NCI-H1694 (cell line): ENCODE measurements at places on chromosomes 5 and 9.
A peak's percentile ranks its signal among the peaks of the same experiment; 100 is the strongest.

DNA sequence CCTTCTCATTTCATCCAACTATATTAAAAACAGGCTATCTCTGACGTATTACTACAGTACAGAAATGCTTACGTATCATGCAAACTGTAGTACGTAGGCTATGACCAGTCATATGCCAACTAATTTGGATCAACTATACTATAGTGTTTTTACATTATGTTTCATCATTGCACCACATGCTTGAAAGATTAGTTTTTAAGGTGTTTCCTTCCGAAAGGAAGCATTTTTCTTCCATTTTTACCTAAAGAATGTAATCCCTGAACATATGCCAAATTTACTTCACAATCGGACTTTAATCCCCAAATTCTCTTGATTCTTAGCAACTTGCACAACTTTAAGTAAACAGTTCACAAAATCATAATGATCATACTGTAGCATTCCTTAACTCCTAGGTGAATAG is 153.9 kb downstream of the BNC2 start:
- no peak for DNase-seq

- DNase-seq: no peak
Measured at GRCh38 chr9:5425006-5425628, 12.6 kb downstream of the PLGRKT start.

DNA sequence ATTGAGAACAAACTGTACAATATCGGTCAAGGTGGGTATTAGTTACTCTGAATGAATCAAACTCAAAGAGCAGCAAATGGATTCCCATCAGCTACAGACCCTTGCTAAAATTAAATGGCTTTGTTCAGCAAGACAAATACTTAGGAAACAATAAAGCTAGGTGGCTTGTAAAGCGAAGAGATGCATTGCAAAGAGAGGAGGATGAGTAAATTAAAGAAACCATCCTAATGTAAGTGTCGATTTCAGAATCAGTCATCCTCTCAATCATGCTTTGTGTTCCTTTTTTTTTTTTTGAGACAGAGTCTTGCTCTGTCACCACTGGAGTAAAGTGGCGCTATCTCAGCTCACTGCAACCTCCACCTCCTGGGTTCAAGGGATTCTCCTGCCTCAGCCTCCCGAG is 359.2 kb upstream of the ZNF462 start:
- no peak for DNase-seq

DNA sequence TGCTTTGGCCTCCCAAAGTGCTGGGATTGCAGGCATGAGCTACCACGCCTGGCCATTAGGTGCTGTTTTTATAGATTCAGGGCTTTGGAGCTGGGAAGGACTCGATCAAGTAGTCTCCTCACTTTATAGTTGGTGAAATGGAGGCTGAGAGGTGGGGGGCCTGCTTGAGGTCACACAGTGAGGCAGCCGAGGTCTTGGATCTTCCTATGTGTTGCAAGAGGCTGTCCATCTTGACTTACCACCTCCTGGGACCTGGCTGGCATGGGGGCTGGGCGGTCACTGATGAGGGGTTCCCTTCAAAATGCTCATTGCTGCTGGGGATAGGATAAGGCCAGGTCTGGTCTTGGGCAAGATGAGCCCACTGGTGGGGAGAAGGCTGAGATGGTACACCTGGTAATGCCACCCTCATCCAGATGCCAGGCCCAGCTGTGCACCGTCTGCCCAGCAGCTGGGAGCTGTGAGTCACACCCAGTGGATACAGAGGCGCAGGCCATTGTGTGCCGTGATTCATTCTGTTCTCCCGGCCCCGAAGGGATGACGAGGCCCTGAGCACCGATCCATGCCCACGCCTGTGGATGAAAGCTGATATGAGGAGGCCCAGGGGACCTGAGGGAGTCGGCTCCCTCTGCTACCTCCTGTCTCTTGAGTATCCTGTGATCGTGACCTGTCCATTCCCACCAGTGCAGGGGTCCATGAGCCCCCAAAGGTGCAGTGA is 10.5 kb upstream of the NDST1 start:
- no peak for DNase-seq

DNA sequence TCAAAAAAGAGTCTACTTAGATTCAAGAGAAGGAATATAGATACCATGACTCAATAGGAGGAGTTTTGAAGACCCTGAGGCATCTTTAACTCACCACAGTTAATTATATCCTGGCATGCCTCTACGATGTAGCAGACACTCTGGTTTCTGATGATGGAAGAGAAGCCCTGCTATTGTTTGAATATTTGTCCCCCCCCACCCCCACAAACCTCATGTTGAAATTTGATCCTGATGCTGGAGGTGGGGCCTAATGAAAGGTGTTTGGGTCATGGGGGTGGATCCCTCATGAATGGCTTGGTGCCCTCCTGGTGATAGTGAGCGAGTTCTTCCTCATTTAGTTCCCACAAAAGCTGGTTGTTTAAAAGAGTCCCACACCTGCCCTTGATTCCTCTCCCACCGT is 147.9 kb upstream of the TBCA start:
- DNase-seq: no peak

- DNase-seq: no peak
Measured at GRCh38 chr5:13529300-13529699, 415.2 kb downstream of the DNAH5 start.

DNA sequence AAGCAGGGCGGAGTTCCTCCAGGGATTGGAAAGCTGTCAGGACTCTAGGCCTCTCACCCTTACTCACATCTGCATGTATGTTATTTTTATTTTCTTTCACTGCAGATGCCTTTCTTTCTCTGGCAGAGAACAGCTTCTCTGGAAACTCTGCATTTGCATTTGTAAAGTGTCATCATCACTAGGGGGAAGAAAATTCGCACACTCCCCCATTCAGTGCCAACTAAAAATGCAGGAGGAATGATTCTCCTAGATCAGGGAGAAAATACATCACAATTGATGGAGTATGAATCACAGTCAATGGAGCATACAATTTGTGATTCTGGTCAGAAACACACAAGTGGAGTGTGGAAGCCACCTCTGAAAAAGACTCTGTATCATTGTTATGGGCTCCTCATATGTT is 351.4 kb upstream of the FTMT start:
- DNase-seq: no peak

DNA sequence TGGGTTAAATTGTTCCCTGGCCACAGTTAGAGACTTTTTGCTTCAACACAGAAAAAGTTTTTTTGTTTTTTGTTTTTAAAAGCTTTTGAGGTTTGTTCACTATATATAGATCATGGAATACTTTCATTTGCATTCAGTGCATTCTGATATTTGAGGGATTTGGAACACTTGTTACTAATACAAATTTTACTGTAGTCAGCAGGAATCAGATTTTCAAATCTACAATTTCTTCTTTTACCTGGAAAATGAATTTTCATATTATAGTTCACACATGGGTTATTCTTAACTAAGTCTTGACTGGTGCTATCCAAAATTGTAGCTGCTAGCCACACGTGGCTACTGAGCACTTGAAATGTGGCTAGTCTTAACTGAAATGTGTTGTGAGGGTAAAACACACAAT is 142.0 kb downstream of the RMI1 start:
- no peak for DNase-seq

DNA sequence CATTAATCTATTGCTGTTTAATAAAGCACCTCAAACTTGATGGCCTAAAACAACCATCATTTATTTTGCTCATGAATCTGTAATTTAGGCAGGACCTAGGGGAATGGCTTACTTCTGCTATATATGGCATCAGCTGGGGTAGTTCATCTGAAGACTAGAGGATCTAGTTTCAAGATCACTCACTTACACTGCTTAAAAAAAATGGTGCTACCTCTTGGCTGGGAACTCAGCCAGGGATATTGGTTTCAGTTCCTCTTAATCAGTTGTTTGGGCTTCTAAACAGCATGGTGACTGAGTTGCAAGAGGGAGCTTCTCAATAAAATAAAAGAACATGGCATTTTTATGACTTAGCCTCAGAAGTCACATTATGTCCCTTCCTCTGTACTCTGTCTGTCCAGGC is 142.0 kb downstream of the FAM114A2 start:
- DNase-seq: peak; percentile 21

DNA sequence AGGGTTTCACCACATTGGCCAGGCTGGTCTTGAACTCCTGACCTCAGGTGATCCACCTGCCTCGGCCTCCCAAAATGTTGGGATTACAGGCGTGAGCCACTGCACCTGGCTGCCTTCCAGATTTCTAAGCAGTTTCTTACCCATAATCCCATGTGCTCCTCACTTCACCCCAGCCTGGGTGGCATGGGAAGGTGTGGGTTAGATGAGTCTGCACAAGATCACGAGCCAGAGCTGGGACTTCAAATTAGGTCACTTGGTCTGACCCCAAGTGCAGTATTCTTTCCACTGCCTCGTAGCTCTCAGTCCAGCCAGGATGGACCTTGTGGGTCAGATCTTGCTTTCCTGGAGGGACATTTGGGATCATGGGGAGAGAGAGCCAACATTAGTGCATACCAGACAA is 37.5 kb upstream of the STRBP start:
- DNase-seq: no peak

DNA sequence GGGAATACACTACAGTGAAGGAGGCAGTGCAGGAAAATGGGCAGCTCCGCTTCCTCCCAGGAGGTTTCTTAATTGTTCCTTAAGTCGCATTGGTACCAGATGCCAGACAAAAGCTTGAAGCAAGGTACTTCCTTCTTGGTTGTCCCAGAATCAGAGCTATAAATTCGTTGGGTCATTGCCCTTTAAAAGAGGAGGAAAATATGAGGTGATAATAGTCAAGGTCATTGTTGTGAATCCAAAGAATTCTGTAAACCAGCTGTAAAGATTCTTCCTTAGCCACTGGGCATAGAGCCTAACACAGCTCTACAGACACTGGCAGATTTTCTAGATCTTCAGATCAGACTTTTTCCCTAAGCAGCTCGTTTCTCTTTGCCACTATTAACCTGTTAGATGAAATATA is 444.1 kb upstream of the TLE4 start:
- no peak for DNase-seq

- no peak for DNase-seq
Measured at GRCh38 chr9:78985084-78985738, 586.6 kb upstream of the TLE4 start.

DNA sequence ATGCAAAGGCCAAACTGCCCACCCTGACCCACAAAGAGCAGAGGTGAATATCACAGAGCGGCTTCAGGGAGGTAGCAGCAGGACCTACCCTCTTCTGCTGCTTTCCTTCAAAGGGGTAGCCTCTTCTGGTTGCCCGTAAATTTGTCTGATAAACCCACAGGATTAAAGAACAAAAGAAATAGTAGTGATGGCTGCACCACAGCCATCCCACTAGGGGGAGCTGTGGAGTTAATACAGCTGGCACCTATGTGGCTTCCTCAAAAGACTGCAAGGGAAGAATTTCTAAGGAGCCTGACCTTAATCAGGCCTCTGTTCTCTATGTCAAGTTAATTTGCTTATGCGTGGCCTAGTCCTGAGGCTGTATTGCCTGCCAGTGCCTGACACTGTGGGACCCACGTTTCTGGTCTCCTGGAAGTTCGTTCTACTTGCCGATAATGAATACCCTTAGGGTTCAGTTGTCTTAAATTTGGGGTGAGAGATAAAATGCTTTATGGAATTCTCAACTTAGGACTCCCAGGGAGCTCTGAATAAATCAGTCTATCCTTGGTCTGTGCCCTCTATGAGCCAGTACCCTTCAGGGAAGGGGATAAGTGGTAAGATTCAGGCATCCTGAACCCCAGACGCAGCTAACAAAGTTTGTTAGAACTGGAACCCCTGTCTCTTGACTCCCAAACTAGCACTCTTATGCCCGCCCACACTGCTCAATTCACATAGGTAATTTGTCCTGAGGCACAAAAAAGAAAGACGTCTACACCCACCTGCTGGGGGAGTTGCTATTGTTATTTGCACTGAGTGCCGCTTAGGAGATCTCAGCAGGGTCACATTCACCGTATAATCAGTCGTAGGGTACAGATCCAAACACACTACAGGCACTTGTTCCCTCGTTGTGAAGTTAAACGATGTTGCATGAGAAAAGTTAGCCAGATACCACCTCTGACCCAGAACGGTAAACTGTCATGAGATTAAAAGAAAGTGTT is 77.1 kb downstream of the SUSD1 start:
- DNase-seq: peak; percentile 58

DNA sequence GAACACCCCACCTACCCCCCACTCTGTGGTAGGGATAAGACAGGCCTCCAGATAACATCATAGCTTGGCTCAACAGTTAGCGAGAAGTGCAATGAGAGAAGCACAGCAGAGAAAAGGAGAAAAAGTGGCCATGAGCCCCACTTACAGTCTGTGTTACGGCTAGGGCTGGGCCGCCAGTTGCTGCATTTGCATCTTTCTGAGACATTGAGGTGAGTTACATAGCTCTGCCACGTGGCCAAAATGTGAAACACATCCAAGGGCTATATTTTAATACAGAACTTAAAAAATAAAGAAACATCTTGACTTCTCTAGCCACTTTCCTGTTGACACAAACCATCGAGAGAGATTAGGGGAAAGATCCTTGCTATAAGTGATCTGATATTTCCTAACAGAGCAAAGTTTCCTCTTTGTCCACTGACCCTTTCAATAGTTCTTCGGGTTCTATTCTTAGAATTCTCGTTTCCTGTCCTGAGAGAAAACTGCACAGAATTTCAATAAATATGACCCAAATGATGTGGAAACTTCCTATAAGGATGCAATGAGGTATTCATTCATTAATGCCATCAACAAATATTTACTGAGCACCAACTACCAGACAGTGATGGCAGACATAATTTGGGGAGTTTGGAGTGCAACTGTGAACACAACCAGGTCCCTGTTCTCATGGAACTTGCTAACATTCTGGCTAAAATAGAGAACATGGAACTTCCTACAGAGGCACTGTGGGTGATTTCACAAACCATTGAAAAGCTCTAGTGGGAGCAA is 3.2 kb upstream of the TLE4 start:
- no peak for DNase-seq

DNA sequence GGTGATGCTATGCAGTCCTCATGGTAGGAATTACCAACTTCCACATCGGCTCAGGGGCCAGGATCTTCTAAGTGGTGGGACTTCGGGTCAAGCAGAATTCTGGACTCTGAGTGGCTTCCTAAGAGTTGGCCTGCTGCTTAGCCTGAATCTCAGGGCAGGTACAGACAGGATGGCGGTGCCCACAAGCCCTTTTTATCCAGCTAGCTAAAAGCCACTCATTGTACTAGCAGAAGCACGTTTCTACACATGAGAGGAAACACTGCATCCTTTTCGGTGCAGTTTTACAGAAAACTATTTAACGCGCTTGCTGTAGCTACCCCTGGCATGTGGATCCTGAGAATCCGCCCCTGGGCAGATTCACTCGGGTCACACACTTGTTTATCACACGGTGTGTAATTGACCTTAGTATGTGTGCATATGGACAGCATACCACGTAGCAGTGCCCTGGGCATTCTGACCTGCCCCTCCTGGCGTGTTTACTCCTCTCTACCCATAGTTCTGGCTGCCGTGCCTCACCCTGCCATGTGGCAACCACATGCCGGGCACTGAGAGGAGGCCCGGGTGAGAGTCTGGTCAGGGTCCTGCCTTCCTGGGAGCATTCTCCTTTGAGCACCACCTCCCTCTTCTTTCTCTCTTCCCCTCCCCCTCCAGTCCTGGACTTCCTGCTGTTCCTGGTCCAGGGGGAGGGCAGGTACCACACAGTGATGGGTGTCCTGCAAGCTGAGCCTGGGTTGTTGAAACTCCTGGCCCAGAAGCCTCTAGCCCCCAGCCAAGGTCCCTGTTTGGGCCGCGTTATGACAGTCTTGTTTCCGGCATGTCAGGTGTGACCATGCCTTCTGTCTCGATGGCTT is 65.9 kb downstream of the DAB2IP start:
- DNase-seq: no peak

- DNase-seq: no peak
Measured at GRCh38 chr5:169801324-169801777, 164.3 kb downstream of the DOCK2 start.
